ENCODE measurements at places on chromosomes 3 and 15.

DNA sequence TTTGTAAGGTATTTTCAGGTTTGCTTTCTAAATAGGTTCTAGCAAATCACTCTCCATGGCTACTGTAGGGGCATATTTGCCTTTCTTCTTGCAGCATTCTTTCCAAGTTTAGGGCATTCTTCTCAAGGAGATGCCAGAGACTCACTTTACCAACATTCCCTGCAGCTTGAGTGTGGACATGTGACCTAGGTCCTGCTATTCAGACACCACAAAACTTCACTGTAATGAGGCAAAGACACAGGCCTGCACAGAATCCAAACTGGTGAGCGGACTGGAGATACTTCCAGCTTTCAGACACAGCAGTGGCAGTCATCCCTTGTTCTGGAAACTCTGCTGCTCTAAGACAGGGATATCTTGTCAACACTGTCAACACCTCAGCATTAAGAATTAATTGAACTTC lies 146.4 kb upstream of the PFN2 start:
- no peak for DNase-seq

GRCh38 chr3:126551121-126551838 lies 7.5 kb downstream of the C3orf22 start:
- DNase-seq = no peak

- DNase-seq = no peak
Observed at GRCh38 chr3:58573640-58574039, 3.6 kb downstream of the FAM107A start.

- DNase-seq = no peak
Observed at GRCh38 chr3:112681822-112682325, 40.9 kb upstream of the CCDC80 start.

DNA sequence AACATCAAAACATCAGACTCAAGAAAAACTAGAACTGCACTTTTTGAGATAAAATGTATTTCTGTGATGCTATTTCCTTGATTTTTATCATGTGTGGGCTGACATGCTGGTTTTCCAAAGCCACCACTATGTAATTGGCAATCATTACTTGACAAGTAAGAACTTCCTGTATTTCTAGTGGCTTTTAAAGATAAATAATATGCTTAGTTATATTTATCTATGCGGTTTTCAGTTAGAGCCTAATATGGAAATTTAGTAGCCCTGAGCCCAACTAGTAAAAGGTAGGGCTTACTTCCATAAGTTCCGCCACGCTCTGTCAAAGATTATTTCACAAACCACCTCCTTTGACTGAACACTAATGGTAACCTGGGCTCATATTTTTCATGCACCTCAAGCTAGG lies 91.6 kb downstream of the PPARG start:
- no peak for DNase-seq

- DNase-seq = no peak
Observed at GRCh38 chr3:193742628-193743027, 149.6 kb downstream of the OPA1 start.

DNA sequence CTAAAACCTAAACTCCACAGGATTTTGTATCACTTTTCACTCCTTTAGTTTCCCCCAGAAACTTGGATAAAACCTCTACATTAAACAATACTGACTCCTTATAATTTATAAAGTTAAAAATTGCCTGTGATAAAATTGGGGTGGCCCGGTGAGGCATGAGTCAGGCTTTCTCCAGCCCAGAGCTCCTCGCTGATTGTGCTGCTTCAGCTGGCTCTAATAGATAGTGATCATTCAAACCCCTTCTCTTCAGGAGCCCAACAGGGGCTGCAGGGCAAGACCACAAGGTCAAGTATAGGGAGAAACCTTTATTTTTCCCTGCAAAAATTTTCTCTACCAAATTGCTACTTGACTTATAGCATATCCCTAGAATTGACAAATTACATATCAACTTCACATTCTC lies 308.2 kb downstream of the PLCL2 start:
- DNase-seq = no peak

GRCh38 chr3:86792316-86792715 lies 198.6 kb downstream of the VGLL3 start:
- DNase-seq = no peak

GRCh38 chr3:87121856-87122255 lies 105.3 kb upstream of the CHMP2B start:
- no peak for DNase-seq

DNA sequence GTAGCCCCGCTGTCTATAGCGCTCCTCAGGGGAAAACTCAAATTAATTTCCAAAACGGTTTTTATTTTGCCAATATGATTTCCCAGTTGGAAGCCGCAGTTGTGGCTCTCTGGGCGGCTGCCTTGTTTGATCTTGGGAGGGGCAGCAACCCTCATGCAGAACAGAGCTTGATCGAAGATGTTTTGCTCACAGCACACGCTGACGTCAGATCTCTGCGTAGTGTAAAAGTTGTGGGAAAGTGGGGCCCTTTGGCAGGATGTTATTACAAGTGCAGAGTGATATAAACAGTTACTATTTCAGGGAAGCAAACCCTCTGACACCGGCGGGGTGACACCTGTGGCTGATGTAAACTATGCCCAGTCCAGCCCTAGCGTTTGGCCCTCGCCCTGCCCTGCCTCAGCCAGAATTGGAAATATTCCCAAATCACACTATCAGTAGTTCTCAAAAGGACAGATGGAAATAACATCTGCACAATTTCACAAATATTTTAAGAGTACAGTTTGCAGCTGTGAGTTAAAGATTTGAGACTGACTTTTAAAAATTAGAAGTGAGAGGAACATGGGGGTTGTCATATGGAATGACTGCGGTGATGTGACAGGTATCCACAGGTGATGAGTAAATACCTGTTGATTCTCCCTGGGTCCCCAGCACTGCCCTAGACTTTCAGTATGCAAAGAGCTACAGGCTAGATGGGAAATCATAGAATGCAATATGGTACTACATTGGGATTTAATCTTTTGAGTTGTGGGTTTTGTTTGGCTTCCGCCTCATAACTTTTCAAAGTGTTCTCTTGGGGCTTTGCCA lies 1.7 kb downstream of the SYNM start:
- no peak for DNase-seq

GRCh38 chr3:133293397-133294110 lies 106.3 kb upstream of the BFSP2 start:
- no peak for DNase-seq

DNA sequence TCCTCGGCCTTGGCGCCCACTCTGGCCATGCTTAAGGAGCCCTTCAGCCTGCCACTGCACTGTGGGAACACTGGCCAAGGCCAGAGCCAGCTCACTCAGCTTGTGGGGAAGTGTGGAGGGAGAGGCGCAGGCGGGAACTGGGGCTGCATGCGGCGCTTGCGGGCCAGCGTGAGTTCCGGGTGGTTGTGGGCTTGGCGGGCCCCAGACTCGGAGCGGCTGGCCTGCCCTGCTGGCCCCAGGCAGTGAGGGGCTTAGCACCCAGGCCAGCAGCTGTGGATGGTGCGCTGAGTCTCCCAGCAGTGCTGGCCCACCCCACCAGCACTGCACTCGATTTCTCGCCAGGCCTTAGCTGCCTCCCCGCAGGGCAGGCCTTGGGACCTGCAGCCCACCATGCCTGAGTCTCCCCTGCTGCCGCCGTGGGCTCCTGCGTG lies 13.1 kb upstream of the UBP1 start:
- DNase-seq = no peak

GRCh38 chr3:72872183-72872582 lies 15.7 kb upstream of the GXYLT2 start:
- DNase-seq = no peak

DNA sequence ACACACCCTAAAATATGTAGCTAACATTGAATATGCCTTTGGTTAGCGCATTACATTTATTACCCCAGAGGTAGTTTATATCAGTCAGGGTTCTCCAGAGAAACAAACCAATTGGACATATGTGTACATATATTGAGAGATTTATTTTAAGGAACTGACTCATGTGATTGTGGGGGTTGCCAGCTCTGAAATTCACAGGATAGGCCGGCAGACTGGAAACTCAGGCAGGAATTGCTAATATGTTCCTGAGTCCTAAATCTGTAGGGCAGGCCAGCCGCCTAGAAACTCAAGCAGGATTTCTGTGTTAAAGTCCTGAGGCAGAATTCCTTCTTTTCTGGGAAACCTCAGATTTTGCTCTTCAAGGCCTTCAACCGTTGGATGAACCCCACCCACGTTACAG lies 189.7 kb downstream of the CDIN1 start:
- DNase-seq = no peak

GRCh38 chr3:82875401-82875800 lies 1114.0 kb upstream of the GBE1 start:
- no peak for DNase-seq

DNA sequence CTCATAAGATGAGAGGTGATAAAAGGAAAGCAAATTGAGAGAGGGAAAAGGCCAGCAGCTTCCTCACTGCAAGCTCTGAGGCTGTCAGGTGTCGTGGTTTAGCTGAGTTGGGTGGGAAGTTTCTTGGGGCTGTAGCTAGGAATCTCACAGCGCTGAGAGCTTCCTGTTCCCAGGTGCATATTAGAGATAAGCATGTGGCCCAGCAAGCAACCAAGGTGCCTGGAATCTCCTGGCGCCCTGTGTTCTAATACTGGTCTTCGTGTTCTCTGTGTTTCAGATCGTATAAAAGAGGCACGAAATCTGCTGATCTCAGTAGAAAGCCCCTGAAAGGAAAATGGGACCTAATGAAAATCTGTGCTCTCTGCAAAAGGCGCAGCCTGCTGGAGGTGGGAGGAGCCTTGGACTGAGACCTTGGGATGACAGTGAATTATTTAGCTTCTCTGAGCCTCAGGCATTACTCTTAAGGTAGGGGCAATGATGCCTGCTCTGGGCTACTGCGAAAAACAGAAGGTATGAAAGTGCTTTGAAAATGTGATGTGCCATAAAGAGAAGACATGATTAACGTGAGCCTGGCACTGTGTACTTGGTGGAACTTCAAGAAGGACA lies 499.9 kb downstream of the TBL1XR1 start:
- DNase-seq = no peak

GRCh38 chr3:71008350-71008935 lies 575.1 kb downstream of the FOXP1 start:
- no peak for DNase-seq

GRCh38 chr15:77582763-77583162 lies 49.9 kb downstream of the LINGO1 start:
- DNase-seq = no peak

DNA sequence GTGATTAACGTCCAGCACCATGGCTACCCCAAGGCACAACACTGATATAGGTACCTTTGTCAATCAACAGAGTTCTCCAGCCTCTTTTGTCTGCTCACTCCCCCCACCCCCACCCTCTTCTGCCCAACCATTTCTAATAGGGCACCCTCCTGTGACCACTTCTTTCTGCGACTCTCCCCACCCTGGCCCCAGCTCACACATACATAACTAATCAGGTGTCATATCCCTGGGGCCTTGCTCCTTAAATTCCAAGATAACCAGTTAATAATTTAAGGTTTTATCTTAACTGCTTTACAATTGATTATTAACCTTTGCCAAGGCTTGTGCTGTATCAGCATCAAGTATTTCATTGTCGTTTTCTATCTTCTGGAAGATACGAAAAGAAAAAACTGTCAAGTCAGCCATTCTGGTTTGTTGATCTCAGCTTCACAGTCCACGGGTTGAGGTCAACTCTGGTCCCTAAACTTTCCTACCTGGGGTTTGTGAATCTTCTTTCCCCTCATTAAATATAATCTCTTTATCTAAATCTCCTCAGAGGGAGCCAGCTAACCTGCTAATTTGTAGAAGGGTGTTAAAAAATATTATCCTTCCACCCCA lies 27.3 kb upstream of the SLC28A2 start:
- no peak for DNase-seq

GRCh38 chr3:105798381-105798934 lies 70.4 kb downstream of the CBLB start:
- DNase-seq = no peak

DNA sequence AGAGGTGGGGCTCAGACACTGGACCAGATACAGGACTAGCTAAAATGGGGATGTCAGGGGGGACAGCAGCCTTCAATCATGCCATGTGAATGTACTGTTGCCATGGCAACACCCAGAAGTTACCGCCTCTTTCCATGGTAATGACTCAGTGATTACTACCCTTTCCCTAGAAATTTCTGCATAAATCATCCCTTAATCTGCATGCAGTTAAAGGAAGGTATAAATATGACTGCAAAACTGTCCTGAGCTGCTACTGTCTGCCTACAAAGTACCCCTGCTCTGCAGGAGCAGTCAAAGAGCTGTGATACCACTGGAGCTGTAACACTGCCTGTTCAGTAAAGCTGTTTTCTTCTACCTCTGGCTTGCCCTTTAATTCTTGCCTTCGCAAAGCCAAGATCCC lies 168.2 kb downstream of the PEAK1 start:
- DNase-seq = no peak

- no peak for DNase-seq
Observed at GRCh38 chr3:28637742-28638141, 289.1 kb upstream of the AZI2 start.

DNA sequence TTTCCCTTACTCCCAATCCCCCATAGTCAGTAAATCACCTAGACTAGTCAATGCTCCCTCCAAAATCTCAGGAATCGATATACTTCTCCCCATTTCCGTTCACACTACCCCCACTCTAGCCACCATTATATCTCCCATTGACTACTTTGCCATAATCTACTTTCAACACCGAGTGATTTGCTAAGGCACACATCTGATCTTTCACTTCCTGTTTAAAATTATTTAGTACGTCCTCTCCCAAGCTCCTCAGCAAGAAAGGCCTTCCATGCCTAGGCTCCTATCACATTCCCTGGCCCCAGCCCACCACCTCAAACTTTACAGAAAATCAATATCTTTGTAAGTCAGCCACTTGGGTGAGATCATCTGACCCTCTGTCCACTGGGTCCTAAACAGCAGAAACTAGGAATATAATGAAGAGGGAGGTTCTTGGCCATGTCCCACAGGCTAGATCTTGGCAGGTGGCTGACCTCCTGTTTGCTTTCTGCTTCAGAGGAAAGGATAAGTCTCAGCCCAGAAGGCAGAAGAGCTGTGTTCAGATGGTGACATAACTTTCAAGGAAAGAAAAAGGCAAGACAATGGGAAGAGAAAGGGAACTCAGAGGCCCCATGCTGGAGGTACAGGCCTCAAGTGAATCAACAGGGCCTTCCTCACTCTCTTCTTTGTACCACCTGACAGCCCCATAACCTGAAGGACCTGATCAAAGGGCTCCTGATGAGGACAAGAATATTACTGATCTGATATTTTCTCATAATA lies 103.0 kb downstream of the RPL22L1 start:
- DNase-seq = no peak

DNA sequence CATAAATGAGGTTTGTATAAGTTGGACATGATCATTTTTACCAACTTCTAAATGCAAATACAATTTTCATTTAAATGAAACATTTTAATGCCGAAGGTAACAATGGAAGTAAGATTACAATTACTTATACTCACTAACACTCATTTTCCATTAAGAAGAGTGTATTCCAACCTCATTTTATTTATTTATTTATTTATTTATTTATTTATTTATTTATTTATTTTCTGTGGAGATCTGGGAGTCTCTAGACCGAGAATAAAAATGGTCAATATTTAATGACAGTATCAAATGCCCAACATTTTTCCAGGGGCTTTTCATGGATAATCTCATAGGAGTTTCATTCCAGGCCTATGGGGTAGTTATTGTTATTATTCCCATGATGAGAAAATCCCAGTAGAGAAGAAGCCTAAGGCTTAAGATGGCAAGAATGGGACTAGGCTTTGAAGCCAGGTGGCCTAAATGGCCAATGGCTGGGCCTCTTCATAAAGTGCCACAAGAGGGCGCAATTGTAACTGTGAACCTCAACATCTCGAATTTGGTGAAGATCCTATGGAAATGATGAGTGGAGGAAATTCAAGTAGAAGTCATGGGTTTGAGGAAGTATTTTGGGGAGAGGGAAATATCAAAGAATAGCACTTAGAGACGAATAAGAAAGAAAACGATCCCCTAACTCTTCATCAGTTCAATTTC lies 21.3 kb downstream of the VGLL3 start:
- no peak for DNase-seq

Data from stimulated activated CD4-positive, alpha-beta T cell treated with anti-CD3 and anti-CD28 coated beads, Interleukin-1b, Interleukin-23, amount 100 ng/mL, for 1 hour (primary cell).